ENCODE measurements at places on chromosomes 1 and 21.

- no peak for DNase-seq
Observed at GRCh38 chr1:26827106-26827604, 667 bp downstream of the ZDHHC18 start.

GRCh38 chr1:113983826-113984225 is 4.6 kb downstream of the OLFML3 start:
- no peak for DNase-seq

DNA sequence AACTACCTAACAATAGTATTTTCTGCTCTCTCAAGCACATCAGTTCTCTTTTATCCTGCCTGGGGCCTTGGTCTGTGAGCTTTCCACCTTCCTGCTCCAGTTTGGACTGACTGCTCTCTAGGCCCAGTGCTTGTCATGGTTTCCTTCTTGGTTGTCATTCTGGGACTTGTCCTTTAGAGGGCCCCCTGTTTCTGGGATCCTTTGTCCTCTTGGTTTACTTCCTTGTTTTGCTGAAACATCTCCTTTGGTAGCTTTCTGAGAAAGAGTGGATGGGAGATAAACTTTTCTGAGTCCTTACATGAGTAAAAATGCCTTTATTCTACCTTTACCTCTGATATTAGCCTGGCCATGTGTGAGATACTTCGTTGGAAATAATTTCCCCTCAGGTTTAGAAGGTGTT is 4.7 kb downstream of the SLC1A7 start:
- no peak for DNase-seq

DNA sequence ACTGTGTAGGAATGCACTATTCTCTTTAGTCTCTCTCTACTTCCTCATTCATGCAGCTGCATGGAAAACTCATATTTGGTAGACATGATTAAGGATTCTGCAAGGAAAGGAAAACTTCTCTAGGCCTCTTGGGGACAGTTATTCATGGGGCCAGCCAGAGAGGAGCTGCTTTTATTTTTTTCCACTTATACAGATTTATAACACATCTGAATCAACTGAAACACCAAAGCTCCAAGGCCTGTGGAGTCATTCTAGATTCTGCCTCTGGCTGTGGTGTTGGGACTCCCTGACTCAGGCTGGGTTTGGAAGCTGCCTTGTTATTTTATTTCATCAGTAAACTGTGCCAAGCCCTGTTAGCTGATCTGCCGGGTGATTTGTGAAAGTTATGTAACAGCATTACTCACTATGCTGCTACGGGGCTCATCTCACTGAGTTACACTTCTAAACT is 83.9 kb upstream of the EDEM3 start:
- no peak for DNase-seq

- DNase-seq, result no peak
Observed at GRCh38 chr1:180440335-180440734, 62.0 kb downstream of the ACBD6 start.

GRCh38 chr1:211503542-211503941 is 11.6 kb upstream of the RD3 start:
- no peak for DNase-seq

- no peak for DNase-seq
Observed at GRCh38 chr1:19728413-19729145, 63.9 kb downstream of the HTR6 start.

- DNase-seq, result no peak
Observed at GRCh38 chr1:85047144-85047471, 1.2 kb downstream of the MCOLN3 start.

DNA sequence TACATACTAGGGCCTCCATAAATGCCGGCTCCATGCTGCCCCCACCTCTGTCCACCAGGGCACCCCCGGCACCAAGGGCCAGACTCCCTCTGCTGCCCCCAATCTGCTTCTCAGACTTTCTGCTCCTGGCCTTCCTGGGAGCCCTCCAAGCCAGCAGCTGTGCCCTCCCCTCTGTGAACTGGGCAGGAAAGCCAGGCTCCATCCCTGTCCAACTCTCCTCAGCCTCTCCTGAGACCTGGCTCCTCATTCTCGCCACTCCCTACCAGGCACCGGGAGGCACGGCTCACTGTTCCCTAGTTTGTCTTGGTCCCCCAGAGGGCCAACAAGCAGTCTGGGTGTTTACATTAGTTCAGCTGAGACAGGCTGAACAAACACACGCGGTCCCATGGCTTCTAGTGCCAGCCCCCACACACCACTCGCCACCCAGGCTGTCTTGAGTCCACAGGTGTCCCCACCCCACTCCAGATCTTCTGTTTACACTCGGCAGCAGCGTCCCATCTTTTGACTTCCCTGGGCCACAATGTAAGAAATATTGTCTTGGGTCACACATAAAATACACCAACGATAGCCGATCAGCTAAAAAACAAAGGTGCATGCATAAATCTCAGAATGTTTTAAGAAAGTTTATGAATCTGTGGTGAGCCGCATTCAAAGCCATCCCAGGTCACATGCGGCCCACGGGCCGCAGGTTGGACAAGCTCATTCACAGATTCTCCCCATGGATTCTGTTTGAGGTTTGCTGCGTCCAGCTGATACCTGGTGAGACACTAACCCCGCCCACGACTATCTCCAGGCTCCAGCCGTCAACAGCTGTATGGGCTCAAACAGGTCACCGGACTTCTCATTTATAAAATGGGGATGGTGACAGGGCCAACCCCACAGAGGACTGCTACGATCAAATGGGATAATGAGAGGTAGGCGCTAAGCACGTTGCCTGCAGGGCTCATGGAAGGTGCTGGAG is 29.5 kb upstream of the ECE1 start:
- DNase-seq, result no peak

DNA sequence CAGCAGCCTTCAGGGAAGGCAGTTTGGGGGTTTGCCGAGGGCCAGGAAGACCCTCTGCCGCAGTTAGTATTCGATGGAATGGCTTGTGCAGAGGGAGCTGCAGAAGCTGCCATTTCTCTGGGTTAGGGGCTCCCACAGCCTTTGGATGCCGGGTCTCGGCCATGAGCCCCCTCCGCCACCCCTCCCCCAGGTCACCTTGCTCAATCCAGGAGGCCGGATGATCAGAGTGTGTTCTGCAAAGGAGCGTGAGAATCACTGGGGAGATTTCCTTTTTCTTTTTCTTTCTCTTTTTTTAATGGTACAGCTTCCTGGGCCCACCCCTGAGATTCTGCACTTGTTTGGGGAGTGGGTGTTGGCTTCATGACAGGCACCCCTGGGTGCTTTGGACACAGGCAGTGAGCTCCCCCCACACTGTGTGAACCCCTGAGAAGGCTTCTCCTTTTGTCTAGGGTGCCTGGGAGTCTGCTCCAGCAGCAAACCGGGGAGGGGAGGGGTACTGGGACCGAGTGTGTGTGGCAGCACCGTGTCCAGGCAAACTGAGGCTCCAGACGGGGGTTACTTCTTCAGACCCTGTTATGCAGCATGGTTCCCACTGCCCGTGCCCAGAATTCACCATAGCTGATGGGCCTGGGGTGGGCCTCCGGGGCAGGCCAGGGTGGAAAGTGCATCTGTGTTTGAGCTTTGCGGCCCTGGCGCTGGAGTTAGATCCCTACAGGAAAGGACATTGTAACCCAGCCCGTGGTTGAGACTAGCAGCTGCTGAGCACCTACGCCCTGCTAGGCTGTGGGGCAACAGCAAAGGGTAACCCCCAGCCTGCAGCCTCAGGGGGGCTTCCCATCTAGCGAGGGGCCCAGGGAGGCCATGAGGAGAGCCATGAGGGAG is 18.5 kb downstream of the TNFRSF1B start:
- no peak for DNase-seq

- DNase-seq, result no peak
Observed at GRCh38 chr1:205589618-205590456, 42.0 kb downstream of the ELK4 start.

- no peak for DNase-seq
Observed at GRCh38 chr1:2972879-2973575, 48.2 kb upstream of the ACTRT2 start.

Measured in vagina (tissue), 2 donors.